MV-4-11 (cell line): ENCODE measurements at places on chromosomes 11 and 22.

- DNase-seq = peak; percentile 91
These were observed 58.4 kb upstream of the PSMA1 start for GRCh38 chr11:14578541-14578956.

DNA sequence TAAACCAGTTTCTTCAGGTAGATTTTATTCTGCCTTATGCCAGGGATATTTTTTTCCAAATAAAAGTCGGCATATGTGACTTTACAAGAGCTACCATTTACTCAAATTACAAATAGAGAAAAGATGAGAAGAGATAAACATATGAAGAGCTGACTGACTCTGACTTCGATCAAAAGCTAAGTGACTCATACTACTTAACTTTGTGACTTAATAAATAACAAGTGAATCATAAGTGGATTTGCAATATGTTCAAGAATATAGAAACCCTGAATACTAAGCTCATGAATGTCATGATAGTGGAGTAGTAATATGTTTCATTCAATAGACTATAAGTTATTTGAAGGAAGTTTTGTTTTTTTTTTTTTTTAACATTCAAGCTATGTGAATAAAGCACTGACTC, 130.5 kb upstream of the ANO3 start:
- no peak for DNase-seq

- peak; percentile 58 for DNase-seq
These were observed 13.0 kb upstream of the CXCR5 start for GRCh38 chr11:118870396-118871343.

DNA sequence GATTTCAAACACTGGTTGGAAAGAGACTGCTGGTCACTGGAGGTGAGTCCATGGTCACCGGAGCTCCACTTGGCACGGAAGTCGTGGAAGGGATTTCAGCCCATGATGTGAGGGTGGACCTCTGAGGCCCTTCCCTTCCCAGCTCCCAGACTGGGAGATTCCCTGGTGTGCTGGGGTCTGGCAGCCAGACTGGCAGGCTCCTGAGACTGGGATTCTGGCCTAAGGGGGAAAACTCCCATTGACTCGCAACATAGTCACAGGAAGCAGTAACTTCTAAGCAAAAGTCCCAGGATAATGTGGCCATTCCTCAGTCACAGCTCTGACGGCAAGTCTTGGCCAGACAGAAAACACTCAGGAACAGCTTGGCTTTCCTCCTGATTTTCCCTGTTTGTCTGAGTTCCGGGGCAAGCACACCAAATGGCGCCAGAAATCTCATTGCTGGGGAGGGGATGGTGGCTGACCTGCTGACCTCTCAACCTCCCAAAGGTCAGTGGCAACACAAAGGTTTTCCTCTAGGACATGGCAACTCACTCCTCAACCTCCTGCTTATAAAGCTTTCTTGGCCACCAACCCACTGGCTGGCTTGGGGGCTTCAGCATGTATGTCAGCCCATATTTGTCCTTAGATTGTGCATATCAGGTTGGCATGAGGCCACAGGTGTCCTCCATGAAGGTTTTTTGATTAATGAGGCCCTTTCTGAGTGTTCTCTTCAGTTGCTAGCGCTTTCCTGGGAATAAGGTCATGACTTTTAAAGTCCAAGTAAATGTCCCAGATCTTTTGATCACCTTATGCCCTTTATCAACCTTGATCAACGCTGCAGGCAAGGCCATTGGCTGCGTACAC, 99.5 kb downstream of the CCDC81 start:
- no peak for DNase-seq

GRCh38 chr11:35784699-35785098, 122.1 kb downstream of the TRIM44 start:
- no peak for DNase-seq

DNA sequence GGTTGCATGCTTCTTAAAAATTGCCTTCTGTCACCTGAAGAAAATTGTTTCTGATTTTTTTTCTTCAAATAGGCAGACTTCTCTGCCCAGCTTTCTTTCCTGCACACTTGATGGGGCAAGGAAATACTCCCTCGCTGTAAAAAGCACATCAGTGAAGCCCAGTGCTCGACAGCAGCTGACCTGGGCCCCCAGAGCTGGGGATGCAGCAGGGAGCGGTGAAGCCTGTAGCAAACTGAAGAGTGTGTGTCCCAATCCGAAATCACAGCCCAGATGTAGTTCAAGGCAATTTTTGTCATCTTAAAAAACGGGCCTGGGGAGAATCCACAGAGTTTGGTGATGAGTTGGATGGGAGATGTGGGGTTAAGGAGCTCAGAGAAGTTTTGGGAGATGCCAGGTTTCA, 27.0 kb upstream of the MPPED1 start:
- DNase-seq = no peak

DNA sequence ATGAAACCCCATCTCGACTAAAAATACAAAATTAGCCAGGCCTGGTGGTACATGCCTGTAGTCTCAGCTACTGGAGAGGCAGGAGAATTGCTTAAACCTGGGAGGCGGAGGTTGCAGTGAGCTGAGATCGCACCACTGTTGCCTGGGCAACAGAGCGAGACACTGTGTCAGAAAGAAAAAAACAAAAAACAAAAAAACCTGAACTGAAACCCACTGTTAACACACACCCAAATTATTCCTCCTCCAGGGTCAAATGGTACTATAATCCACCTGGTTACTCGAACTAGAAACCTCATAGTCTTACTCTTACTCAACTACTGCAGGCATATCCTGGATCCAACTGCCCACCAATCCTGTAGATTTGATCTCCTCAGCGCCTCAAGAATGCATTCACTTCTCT, 35.5 kb downstream of the USP28 start:
- peak; percentile 38 for DNase-seq

GRCh38 chr22:41401781-41402648, 20.3 kb downstream of the TEF start:
- DNase-seq = no peak

DNA sequence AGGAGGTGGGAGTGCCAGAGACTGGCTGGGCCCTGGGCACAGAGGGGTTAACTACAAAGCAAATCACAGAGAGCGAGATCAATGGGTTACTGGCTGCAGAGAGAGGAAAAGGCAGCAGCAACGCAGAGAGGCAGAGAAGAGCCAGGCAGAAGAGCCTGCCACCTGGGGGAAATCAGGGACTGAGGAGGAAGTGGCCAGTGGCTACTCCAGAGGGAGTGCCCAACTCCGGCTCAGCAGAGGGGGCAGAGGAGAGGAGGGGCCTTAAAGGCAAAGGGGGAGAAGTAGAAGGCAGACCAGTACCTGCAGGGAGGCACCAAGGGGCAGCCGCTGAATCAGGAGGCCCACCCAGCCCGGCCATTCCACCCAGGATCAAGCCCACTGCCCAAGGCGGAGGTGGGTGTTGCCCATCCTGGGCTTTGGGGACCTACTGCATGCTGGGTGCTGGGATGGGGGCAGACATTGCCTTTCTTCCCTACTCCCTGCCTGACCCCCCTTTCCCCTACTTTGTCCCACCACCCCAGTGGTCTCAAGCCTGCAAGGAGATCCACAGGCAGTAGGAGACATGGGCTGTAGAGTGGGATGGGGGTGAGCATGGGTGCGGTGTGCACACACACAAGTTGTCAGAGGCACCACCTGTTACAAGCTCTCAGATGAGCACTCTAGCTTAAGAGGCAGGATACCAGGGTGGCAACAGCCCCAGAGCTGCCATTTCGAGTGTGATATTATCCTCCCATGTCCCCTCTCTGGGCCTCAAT, 926 bp upstream of the GALR3 start:
- DNase-seq = no peak

GRCh38 chr22:22125579-22126468, 118.8 kb upstream of the VPREB1 start:
- DNase-seq = no peak

DNA sequence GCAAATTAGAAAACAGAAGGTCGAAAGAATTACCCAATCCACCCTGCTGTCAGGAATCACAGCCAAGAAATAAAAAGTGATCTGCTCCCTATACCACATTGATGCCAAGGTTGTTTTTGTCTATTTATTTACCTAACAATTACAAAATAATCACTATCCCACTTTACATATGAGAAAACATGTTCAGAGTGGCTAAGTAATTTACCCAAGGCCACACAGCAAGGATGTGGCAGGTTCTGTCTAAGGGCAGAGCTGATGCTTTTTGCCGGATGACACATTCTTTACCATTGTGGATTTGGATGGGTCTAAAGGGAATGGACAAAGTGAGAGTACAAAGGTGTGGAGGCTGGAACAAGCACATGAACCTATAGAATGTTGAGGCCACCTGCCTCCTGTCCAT, 460.7 kb downstream of the INSC start:
- no peak for DNase-seq

DNA sequence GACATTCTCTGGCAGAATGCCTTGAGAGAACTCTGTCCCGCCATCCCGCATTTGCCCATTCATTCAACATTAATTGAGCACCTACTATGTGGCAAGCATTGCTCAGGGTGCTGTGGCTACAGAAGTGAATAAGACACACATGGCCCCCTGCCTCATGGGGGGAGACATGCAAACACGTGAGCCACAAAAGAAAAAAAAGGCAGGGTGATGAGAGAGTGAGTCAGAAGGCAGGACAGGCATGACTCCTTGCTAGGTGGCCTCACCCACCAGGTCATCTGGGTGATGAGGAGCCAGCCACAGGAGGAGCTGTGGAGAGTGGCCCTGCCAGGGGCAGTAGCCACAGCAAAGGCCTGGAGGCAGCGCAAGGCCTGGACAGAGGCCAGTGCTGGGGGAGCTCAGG, 4.9 kb downstream of the CHRM4 start:
- no peak for DNase-seq

GRCh38 chr11:27147916-27148315, 107.3 kb downstream of the BBOX1 start:
- DNase-seq = no peak

DNA sequence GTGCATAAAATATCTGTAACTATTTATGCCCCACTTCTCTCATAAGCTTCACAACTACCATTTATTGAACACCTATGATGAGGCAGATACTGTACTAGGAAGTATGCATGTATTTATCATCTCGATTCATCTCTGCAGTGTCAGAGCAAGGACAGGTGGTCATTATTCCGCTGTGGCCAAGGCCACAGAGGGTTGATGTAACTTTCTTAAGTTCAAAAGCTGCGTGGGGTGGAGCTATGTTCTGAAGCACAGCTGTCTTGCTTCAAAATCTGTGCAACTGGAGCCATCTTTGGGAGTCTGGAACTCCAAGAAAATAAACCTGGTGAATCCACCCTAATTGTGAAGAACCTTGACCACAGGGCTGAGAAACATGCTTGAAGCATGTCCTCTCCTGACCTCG, 60.2 kb upstream of the HMGXB4 start:
- no peak for DNase-seq

DNA sequence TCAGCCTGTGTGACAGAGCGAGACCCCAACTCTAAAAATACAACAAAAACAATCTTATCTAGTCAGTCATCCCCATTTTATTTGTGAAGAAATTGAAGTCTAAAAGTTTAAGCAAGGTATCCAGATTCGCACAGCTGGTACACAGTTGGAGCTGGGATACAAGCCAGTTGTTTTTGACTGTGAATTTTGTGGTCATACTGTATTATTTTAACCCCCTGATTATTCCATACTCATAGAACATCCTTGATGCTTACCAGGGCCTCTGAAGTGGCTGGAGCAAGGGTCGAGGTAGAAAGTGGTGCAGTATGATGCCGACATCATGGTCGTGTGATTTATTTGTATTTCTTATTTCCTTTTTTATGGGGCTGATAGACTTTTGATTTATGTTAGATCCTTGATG, 50.0 kb downstream of the BID start:
- no peak for DNase-seq

- no peak for DNase-seq
These were observed 9.5 kb downstream of the OR5P2 start for GRCh38 chr11:7787239-7787638.

- no peak for DNase-seq
These were observed 50.9 kb downstream of the RPS6KA4 start for GRCh38 chr11:64409707-64410403.

DNA sequence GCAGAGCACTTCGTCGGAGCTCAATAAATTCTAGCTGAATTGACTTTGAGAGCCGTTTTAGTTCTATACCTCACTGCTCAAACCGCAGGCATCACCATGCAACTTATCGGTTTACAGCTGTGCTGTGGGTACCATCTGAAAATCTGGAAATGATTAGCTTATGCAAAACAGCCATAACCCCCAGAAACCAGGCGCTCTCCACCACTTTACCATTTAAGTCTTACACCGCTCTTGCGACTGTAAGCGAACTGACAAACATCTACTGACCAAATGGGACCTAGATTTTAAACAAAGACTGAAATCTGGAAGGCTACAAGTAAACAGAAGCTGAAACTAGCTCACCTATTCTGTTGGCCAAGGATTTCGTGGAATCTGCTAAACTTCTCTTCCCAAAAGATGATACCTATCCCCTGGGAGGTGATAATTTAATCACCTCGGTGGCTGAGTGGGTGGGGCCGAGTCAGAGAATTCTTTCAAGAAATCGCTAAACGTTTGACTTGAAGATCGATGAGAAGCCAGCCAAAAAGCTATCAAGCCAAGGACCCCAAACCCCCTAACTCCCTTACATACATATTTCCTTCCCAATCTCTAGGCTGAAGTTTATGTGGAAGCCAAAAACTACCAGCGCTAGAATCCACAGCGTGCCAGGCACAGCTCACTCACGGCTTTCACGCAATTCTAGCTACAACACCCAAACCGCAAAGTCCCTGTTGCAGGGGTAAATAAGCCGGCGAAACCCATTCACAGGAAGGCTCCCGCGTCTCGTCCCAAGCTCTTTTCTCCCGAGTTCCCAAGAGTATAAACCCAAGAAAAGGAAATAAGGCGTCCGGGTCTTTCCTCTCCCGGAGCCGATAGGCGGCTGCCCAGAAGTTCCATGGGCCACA, 644 bp downstream of the SPTY2D1 start:
- DNase-seq = no peak

DNA sequence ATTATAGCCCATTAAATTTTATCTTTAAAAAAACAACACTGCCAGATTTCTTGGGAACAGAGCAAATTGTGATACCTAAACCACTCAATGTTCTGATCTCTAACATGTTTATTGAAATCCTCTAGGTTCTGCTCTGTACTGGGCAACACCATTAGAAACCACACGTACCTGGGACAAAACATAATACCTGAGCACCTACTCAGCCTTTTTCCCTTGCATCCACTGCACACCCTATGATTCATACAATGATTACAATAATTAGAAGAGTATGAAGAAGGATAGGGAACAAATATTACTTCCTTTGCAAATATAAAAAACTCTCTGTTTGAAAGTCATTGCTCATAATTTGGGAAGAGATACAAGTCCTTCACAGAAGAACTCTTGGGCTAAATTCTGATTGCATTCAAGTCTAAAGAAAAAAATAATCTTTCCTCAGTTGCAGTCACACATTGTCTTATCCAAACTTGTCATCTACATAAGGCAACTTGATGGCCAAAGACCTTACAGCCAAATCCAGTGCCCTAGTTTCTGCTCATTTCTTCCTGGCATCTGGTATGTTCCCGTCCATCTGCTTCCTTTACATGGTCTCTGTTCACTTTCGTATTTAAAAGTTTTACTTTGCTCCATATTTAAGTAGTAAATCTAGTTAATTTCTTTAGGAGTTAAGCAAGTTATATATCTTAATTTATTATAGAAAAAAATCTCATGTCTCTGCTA, 407.4 kb downstream of the LRRC4C start:
- no peak for DNase-seq
